ENCODE measurements at places on chromosomes 12 and 14. TPM values are rescaled to one million over a fixed set of nuclear protein-coding genes. Genes with fewer than 3 reads are reported as not detected.

GRCh38 chr12:13816394-13816793 lies 165.0 kb downstream of the GRIN2B start:
- no peaks in the 10 kb centered on the region for H3K4me1 ChIP-seq
- no peak overlapping the region for H3K27ac ChIP-seq
- H3K4me3 ChIP-seq, result no peak overlapping the region
- no peaks in the 10 kb centered on the region for H3K27me3 ChIP-seq
- no peaks in the 10 kb centered on the region for H3K36me3 ChIP-seq
- DNase-seq, result peak; percentile 68

DNA sequence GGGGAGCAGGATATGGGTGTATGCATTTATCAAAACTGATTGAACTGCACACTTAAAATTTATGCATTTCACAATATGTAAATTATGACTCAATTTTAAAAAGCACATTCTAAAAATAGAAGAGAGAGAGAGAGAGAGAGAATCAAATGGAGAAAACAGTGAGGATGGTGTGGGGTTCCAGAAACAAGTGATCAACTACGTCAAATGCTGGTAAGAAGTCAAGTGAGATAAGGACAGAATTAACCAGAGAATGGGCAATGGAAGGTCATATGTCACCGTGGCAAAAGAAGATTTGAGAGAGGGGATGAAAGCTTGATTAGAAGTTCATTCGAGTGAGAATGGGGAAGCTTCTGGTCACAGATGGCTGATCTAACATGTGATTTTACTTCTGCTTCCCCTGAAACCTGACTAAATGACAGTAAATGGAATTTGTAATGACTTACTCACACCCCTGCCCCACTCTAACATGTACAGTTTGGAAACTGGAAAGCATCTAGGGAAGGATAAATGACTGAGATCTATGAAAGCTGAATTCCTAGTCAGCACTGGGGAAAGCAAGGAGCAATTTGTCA lies 276.5 kb upstream of the AMIGO2 start:
- no peak overlapping the region for H3K4me3 ChIP-seq
- no peak overlapping the region for H3K27ac ChIP-seq
- H3K27me3 ChIP-seq, result no peaks in the 10 kb centered on the region

DNA sequence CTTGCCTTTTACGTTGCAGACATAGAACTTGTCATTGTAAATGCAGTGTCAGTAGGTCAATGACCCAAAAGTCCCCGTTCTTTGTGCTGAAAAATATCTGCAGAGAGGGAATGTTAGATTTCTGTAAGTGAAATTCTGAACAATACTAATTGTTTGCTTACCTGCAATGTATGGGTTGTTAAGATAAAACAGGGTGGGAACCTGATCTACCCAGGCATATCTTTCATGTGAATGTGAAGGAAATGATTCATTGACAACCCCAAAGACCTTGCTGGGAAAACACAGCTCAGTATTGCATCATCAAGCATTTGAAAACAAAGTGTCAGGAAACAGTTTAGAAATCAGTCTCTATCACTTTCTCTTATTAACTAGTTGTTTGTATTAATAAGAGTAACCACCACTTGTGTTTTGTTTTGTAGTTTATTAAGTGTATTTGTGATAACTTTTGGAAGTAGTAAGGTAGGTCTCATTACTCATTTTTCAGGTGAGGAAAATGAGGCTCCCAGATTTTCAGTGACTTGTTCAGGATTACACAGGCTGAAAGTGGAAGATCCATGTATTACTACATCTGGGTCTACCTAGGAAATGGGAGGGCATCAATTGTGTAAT lies 57.9 kb upstream of the SLC38A2 start:
- H3K27ac ChIP-seq, result no peak overlapping the region
- H3K36me3 ChIP-seq, result no peaks in the 10 kb centered on the region
- DNase-seq, result no peak
- H3K4me3 ChIP-seq, result no peak overlapping the region
- no peaks in the 10 kb centered on the region for H3K4me1 ChIP-seq

DNA sequence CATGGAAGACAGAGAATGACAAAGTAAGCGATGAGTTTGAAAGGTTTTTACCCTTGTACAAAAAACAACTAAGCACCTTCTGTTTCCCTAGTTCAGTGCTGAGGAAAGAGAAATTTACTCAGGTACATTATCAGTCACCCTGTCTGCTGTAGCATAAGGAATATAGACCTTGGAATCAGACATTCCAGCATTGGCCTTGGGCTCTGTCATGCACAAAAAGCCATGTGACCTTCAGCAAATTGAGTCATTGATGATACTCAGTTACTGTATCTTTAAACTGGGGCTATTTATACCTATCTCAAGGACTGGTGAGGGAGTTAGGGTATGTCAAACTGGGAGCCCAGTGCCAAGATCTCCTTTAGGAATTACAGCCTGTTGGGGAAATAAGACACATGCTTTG lies 19.3 kb upstream of the TCL1A start:
- peaks cover 2% of the 10 kb centered on the region for H3K27me3 ChIP-seq
- no peak overlapping the region for H3K27ac ChIP-seq
- no peaks in the 10 kb centered on the region for H3K36me3 ChIP-seq
- H3K4me1 ChIP-seq, result no peaks in the 10 kb centered on the region
- no peak overlapping the region for H3K4me3 ChIP-seq

- H3K27ac ChIP-seq, result no peak overlapping the region
- H3K4me3 ChIP-seq, result no peak overlapping the region
- H3K36me3 ChIP-seq, result peaks cover 41% of the 10 kb centered on the region
Measured at GRCh38 chr14:77133720-77134338, 7.8 kb downstream of the ZDHHC22 start.

GRCh38 chr12:48866052-48866711 lies 512 bp upstream of the RND1 start:
- H3K27ac ChIP-seq, result no peak overlapping the region
- DNase-seq, result no peak
- peaks cover 3% of the 10 kb centered on the region for H3K27me3 ChIP-seq
- H3K36me3 ChIP-seq, result peaks cover 5% of the 10 kb centered on the region
- H3K4me3 ChIP-seq, result peak overlapping the region; percentile 91

DNA sequence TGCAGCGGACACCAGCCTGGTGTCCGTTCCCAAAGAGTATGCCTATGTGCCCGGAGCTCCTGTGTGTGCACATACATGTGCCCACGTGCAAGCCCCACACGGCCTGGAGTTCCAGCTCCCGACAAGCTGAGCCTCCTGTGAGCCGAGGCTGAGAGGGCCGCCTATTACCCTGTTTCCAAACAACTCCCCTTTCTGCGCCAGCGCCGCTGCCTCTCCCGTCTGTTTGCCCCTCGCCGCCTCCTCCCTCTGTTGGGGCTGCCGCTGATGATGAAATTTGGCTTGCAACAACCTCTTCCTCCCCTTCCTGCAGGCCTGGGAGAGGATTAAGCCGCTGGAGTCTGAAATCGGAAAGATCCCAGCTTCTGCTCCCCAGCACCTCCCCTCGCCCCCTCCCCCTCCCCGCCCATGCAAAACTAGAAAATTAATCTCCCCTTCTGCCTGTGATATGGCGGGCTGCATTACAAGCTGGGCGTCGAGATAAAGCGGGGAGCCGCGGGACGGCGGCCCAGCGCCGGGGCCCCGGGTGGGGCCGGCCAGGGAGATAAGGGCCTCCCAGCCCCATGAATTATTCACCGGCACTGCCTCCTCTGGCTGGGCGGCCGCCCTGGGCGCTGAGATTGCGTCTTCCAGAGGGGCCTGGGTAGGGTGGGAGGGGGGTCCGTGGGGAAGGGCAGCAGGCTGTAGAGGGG lies 6.8 kb upstream of the ASIC1 start:
- H3K4me3 ChIP-seq, result peak overlapping the region; percentile 31
- no peak overlapping the region for H3K27ac ChIP-seq
- H3K36me3 ChIP-seq, result no peaks in the 10 kb centered on the region
- peaks cover 15% of the 10 kb centered on the region for H3K4me1 ChIP-seq

- H3K27me3 ChIP-seq, result peaks cover 2% of the 10 kb centered on the region
- no peak for DNase-seq
- no peak overlapping the region for H3K27ac ChIP-seq
Measured at GRCh38 chr12:107448198-107448597, 237.4 kb upstream of the PWP1 start.

GRCh38 chr12:6041891-6042290 lies 82.6 kb downstream of the VWF start:
- no peak overlapping the region for H3K4me3 ChIP-seq
- DNase-seq, result no peak
- no peaks in the 10 kb centered on the region for H3K27me3 ChIP-seq
- H3K36me3 ChIP-seq, result no peaks in the 10 kb centered on the region

- H3K27me3 ChIP-seq, result no peaks in the 10 kb centered on the region
- H3K4me3 ChIP-seq, result no peak overlapping the region
Measured at GRCh38 chr12:83574142-83574541, 887.4 kb downstream of the TMTC2 start.

GRCh38 chr12:105761075-105761474 lies 377.7 kb downstream of the NUAK1 start:
- H3K4me3 ChIP-seq, result no peak overlapping the region
- no peak overlapping the region for H3K27ac ChIP-seq
- H3K4me1 ChIP-seq, result no peaks in the 10 kb centered on the region
- DNase-seq, result no peak
- H3K27me3 ChIP-seq, result no peaks in the 10 kb centered on the region

- H3K36me3 ChIP-seq, result peaks cover 4% of the 10 kb centered on the region
- H3K4me1 ChIP-seq, result peaks cover 39% of the 10 kb centered on the region
- no peak for DNase-seq
- H3K27me3 ChIP-seq, result no peaks in the 10 kb centered on the region
- peak overlapping the region; percentile 87 for H3K27ac ChIP-seq
Measured at GRCh38 chr12:541676-542324, 82.1 kb downstream of the B4GALNT3 start.

DNA sequence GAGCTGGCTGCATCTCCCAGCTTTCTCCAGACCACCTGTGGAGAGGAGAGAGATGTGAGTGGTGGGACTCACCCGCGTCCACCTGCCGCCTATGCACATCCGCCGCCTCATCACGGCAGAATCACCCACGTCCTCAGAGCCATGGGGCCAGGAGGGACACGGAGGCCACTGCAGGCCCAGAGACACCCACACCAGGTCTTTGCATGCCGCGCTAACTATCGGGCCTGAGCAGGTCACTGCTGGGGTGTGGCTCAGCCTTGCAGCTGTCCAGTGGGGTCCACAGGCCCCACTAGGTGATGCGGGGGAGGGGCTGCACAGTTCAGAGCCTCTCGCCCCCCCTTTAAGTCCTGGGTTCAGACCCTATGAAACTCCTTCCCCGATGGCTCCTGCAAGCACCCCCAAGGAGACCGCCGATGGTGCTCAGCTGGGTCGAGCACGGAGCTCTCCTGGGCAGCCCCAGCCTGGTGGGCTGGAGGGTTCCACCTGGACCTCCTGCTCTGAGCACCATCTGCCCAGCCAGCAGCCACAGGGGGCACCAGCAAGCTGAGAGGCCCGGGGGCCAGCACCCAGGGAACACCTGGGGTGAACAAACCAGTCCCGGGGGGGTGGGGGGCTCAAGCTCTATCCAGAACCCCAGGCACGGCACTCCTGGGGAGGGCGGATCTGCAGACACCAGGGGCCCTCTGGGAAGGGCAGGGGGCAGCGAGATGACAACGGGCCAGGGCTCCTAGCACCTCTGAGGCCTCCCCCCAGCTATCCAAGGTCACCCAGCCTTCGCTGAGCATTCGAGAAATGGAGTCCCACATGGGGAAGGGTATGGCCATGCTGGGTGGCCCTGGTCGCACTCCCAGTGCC lies 34.3 kb downstream of the CCNK start:
- peaks cover 26% of the 10 kb centered on the region for H3K4me1 ChIP-seq
- no peak for DNase-seq
- H3K27me3 ChIP-seq, result no peaks in the 10 kb centered on the region
- H3K27ac ChIP-seq, result no peak overlapping the region
- H3K4me3 ChIP-seq, result no peak overlapping the region
- H3K36me3 ChIP-seq, result peaks cover 68% of the 10 kb centered on the region

Gene KRT3
- 0.10 TPM for total RNA-seq

Gene CSRP2
- total RNA-seq, result 85.9 TPM

Gene DPPA3
- total RNA-seq, result not detected

Measured in spinal cord (tissue), 10 donors.